Right lobe of liver (tissue), 6 donors: ENCODE measurements at places on chromosomes 3 and 15. TPM values are rescaled to one million over a fixed set of nuclear protein-coding genes. Genes with fewer than 3 reads are reported as not detected.

DNA sequence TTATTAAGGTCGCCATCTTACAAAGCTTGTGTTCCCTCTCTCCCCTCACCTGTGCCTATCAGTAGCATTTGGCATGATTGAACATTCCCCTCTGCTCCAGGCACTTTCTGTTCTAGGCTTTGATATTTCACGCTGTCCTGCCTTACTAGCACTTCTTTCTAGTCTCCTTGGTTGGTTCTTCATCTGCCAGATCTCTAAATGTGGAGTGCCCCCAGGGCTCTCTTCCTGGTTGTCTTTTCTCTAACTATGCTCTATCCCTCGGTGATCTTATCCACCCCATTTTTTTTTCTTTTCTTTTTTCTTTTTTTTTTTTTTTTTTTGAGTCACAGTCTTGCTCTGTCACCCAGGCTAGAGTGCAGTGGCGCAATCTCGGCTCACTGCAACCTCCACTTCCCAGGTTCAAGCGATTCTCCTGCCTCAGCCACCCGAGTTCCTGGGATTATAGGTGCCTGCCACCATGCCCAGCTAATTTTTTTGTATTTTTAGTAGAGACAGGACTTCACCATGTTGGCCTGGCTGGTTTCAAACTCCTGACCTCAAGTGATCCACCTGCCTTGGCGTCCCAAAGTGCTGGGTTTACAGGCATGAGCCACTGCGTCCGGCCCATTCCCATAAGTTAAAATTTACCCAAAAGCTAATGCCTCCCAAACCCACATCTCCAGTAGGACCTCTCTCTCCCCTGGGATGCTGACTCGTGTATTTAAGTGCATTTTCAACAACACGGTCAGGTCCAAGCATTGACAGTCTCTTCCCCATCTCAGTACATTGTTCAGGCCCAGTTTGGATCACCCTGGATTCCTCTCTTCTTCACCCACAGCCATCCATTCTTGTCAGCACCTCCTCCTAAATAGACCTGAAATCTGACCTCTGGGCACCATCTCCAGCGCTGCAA is 5.2 kb downstream of the NUSAP1 start:
- no peak for DNase-seq

Gene SLC4A7
- 4.9 TPM for total RNA-seq

- DNase-seq, result no peak
These were observed 455.0 kb upstream of the THBS1 start for GRCh38 chr15:39125904-39126303.

GRCh38 chr3:11226042-11226370 is 46.2 kb upstream of the ATG7 start:
- DNase-seq, result no peak

Gene MST1R
- 0.37 TPM for total RNA-seq

- DNase-seq, result no peak
These were observed 34.4 kb downstream of the BOC start for GRCh38 chr3:113245761-113246161.

DNA sequence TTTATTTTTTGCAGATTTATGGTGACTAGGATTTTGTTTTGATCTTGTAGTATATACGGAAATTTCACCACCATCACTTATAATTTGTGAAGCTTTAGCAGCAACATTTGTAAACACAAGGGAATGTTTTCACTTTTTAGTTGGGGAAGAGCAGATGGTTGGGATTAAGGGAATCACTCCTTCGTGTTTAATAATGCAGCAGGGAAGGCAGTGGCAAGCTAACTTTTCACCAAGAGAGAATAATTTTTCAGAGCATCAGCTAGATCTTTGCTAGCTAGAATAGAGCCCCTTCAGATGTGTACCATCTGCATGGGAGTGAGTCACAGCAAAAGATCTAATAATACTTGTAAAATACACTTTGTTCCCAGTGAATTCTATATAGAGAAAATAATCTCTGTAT is 632.7 kb downstream of the CADM2 start:
- DNase-seq, result no peak

DNA sequence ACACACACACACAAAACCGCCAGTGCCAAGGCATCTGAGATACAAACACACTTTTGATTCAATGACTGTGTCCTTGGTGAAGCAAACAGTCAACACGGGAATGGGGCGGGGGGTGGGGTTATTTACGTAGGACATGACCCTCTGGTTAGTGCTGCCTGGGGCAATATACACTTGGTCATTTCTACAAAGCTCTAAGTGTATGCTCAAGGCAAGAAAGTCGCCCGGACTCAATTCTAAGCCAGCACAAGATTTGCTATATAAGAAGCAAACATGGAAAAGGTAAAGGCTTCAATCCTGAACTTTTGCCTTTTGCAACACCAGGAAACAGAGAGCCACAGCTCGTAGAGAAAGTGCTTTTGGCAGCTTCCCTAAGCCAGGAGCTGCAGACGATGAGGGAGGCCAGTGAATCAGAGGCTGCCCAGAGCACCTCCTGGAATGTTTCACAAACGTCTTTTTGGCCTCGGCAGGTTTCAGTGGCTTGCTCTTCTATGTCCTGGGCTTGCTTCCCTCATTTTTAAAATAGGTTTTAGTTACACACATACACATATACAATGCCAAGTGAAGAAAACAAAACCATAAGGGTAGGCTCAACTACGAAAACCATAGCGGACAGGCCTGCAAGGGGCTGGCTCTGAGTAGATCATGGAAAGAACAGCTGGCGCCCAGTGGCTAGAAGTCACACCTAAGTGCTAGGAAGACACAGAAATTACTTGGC is 73.6 kb downstream of the TM4SF4 start:
- peak; percentile 47 for DNase-seq

GRCh38 chr3:136919799-136920580 is 37.8 kb upstream of the IL20RB start:
- DNase-seq, result no peak

DNA sequence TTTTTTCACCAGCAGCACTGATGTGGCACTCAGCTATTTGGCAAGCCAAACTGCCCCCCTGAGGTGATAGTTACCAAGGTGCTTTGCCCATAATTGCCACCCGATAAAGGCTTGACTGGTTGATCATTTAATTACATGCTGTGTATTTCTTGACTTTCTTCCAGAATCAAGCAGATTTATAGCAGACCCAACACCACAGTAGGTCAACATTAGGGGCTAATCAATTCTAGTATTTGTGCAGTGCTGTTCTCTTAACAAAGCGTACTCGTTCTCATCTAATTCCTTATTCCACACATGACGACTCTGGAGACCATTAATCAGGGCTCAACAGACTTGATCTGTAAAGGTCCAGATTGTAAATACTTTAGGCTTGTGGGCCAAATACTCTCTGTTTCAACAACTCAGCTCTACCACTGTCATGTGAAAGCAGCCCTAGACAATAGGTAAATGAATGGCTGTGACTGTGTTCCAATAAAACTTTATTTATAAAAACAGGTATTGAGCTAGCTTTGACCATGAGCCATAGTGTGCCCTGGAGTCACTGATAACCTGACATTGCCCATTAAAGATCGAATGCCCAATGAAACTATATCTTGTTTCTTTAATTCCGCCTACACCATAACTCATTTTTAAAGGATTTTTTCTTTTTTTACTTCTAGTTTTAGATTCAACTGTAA is 119.1 kb upstream of the TMC3 start:
- no peak for DNase-seq

Gene SPATA12
- total RNA-seq, result 0.09 TPM

Gene IL16
- total RNA-seq, result 6.8 TPM

- DNase-seq, result no peak
These were observed 892 bp downstream of the CD200R1L start for GRCh38 chr3:112845772-112846171.

Gene CD200R1
- 1.4 TPM for total RNA-seq
